ENCODE measurements at places on chromosomes 5 and 9.

- no peak for DNase-seq
These were observed 6.4 kb downstream of the ARRDC1 start for GRCh38 chr9:137611623-137612609.

DNA sequence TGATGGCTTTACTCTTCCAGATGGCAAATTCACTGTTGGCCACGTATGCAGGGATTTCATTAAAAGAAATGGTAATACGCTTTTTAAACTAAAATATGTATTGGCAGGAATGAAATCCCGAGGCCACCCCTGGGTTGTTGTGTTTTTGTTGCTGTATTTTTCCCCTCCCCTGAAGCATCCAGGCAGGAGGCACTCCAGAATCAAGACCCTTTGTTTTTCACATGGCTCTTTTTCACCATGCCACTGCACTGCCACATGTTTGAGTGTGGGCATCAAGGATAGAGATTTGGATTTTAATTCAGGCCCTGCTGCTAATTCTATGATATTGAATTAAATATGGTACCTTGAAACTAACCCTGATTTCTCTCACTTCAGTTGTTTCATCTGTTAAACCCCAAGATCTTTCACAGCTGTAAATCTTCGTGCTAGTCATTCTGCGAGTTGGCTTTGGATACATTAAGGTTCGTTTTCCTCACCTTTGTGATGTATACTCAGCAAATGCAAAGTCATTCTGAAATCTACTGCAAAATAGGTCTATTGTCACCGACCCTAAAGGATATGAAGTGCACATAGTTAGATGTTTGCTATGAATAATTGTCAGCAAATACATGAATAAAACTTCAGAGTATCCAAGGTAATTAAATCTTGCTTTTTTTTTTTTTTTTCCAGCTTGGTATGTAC lies 533.4 kb downstream of the PTPRD start:
- no peak for DNase-seq

- DNase-seq: no peak
These were observed 147.1 kb upstream of the MAP1B start for GRCh38 chr5:71960195-71960594.

DNA sequence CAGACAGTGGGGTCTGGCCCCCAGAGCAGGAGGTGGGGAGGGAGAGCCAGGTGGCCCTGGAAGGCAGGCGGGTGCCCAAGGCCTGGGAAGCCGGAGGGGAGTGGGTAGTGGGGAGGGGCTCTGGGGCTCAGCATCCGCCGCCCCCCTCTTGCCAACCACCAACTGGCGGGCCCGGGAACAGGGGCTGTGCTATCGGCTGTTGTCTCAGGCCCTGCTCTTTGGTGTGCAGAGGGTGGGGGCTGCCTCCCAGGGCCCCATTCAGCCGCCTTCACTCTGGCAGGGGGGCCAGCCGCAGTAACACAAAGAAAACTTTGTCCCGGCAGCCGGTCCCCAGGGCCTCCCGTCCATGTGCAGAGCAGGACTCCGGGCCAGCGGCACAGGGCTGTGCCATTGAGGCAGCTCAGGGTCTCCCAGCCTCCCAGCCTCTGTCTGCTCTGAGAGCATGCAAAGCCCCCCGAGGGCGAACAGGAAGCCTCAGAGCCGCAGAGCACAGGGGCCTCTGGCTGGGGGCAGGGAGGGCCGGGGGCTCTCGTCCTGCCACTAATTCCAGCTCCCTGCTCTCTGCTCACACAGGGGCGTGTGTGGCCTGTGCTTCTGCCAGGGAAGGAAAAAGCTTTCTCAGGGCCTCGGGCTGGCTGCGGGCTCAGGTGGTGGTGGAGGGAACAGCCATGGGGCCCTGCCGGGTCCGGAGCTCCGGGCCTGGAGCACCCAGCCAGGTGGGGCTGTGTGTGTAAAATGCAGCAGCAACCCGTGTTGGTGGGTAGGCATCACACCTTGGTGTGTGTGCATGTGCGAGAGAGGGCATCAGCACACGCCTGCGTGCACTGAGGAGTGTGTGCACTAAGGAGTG lies 54.2 kb upstream of the NOTCH1 start:
- DNase-seq: no peak

- no peak for DNase-seq
These were observed 63.9 kb upstream of the OR2K2 start for GRCh38 chr9:111393971-111394370.

GRCh38 chr5:38286002-38286401 lies 27.6 kb downstream of the EGFLAM start:
- no peak for DNase-seq

GRCh38 chr5:78530342-78531096 lies 118.1 kb downstream of the LHFPL2 start:
- DNase-seq: no peak

GRCh38 chr5:116577064-116577788 lies 2.6 kb upstream of the SEMA6A start:
- DNase-seq: peak; percentile 71

GRCh38 chr9:110249603-110250002 lies 6.7 kb downstream of the TXN start:
- no peak for DNase-seq

Measured in GM20000 (cell line).